ENCODE measurements at places on chromosomes 16 and 17.
A peak's percentile ranks its signal among the peaks of the same experiment; 100 is the strongest.

- DNase-seq, result no peak
These were observed 16.2 kb downstream of the MARCHF10 start for GRCh38 chr17:62791767-62792446.

- DNase-seq, result no peak
These were observed 148.7 kb downstream of the KCNJ2 start for GRCh38 chr17:70318051-70318450.

GRCh38 chr17:73343168-73343634 lies 31.4 kb upstream of the CDC42EP4 start:
- DNase-seq, result no peak

DNA sequence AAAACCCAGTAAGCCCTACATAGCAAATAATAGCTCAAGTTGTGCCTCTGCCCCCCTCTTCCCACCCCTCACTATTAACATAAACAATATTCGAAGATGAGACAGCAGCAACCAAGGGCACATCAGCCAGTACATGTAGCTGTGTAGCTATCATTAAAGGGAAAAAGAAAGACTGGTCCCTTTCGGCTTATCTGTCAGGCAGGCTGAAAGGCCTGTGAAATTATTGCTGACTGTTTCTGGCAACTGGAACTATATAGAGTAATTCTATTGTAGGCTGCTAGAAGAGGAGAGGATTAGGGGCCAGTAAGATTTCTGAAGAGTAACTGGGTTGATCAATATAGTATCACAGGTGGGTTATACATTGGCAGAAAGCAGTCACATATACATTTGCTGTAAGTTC lies 36.5 kb upstream of the RASL10B start:
- no peak for DNase-seq

GRCh38 chr16:4537376-4538343 lies 913 bp downstream of the CDIP1 start:
- no peak for DNase-seq

- no peak for DNase-seq
These were observed 29.2 kb downstream of the TTLL6 start for GRCh38 chr17:48787828-48788227.

DNA sequence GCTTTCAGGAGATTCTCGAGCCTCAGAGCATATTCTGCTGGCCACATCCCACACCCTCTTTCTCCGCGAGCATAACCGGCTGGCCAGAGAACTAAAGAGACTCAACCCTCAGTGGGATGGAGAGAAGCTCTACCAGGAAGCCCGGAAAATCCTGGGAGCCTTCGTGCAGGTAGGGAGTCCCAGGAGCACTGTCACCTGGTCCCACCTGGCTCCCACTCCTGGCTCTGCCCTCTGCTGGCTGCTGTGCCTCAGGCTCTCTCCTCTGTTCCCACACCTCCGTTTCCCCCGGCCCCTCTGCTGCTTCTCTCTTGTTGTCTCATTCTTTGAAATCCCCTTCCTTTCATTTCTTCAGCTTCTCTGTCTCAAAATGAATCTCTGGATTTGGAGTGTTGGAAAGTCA lies 16.4 kb downstream of the LPO start:
- DNase-seq, result no peak

- DNase-seq, result no peak
These were observed 636 bp upstream of the ERN1 start for GRCh38 chr17:64130559-64131001.

- DNase-seq, result no peak
These were observed 13.7 kb upstream of the CXCL16 start for GRCh38 chr17:4753392-4753791.

DNA sequence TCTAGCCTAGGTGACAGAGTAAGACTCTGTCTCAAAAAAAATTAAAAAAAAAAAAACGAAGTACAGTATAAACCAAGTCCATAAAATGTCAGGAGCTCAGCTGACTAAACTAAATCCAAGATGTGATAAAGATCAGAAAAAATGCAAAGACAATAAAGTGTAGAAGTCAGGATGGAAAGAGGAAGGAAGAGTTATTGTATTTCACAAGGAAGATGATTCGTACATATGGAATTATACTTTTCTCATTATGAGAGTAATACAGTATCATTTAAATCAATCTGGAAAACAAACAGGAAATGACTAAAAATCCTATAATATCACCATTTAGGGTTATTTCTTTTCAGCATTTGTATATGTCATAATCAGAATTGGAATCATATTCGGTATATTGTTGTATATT lies 11.4 kb upstream of the APOH start:
- DNase-seq, result no peak

DNA sequence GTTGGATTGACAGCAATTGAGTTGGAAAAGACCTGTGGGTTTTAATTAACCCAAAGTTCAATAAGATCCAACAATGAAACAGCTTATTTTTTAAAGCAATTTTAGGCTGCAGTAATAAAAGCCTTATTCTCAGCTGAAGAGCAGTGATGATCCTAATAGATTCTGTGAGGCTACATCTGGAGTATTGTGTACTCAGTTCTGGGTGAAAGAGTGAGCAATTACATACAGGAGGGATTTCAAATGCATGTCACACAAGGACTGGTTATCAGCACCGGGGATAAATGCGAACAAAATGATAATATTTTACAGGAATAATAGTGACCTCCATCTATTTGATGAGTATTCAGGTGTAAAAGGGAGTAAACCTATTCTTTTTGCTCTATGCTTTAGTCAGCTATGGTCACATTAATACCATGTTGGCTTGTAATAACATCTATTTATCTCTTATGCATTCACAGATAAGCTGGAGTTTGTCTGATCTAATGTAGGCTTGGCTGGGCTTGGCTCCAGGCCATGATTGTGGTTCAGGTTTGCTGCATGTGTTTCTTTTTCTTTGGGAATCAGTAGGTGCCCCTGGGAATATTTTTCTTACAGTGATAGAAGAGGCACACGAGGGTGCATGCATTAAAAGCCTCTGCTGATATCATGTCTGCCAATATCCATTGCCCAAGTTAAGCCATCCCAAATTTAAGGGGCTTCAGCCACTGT lies 22.2 kb upstream of the TOX3 start:
- no peak for DNase-seq

GRCh38 chr16:57284209-57284951 lies at the start of gene PLLP:
Gene PLLP (minus strand): TSS chr16:57284672. CDS start chr16:57284540, 132 bp downstream.
- DNase-seq, result no peak

- DNase-seq, result no peak
These were observed 29.8 kb downstream of the LYRM1 start for GRCh38 chr16:20930365-20930690.

DNA sequence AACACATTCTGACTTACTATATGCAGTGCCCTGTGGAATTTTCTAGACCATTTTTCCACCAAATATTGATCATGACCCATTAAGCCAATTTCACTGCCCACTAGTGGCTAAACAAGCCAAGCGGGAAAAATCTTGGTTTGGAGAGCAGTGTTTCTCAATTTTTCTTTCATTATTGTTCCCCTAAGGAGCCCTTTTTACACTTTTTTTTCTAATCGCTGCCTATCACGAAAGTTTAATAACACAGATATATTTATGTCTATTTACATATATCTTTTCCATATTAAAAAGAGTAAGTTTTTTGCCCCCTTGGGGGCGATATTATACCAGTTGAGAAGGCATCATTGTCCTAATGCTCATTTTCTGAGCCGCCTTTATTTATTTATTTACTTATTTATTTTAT lies 10.8 kb upstream of the TLCD3B start:
- DNase-seq, result peak; percentile 24

DNA sequence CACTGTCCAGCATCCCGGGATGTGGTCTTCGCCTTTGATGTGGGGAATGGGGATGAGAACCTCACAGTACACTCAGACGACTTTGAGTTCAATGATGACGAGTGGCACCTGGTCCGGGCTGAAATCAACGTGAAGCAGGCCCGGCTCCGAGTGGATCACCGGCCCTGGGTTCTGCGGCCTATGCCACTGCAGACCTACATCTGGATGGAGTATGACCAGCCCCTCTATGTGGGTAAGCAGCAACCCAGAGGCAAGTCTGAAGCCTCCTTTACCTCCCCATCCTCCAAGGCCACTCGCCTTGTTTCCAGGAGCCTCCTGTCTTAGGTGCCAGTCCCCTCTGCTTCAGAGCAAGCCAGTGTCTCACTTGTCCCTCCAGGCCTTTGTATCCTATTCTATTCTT lies 10.2 kb downstream of the CNTNAP1 start:
- DNase-seq, result no peak

GRCh38 chr17:76623271-76624146 lies 20.0 kb downstream of the ST6GALNAC1 start:
- DNase-seq, result peak; percentile 80

- DNase-seq, result no peak
These were observed 2.3 kb downstream of the TMEM186 start for GRCh38 chr16:8795091-8795490.

- DNase-seq, result no peak
These were observed 156.0 kb downstream of the GSG1L start for GRCh38 chr16:27907457-27907972.

DNA sequence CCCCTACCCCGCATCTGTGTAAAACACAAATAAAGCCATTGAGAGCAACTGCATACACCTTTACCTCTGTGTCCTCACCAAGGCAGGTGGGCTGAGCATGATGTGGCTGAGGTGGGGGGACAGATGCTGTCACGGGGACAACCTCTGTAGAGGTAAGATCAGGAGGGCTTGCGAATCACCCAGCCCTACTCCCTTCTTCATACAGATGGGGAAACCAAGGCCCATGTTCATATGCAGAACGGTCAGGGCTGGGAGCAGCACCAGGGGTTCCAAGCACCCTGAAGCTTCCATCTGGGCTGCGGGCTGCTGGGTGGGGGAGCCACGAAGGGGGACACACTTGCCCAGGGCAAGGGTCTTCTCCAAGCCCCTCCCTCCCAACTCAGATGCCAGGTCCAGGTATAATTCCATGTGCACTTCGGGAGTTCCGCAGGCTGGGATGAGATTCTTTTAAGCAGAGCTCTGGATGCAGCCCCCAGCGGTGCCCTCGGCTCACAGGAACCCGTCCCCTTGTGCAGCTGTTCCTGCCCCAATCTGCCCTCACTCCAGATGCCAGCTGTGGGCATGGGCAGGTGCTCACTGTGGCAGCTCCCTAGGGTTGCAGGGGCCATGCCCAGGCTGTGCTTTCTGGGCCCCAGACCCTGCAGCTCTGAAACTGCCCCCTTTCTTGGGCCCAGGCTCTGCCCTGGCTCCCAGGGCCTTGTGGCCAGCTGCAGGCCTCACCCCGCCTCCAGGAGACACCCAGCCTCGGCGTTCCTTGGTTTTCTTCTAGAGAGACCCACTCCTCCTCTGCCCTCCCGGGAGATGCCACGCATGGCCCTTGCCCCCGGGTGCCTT lies 9.6 kb downstream of the CTRB1 start:
- no peak for DNase-seq

- no peak for DNase-seq
These were observed 55.8 kb downstream of the ACTG1 start for GRCh38 chr17:81456798-81457197.

DNA sequence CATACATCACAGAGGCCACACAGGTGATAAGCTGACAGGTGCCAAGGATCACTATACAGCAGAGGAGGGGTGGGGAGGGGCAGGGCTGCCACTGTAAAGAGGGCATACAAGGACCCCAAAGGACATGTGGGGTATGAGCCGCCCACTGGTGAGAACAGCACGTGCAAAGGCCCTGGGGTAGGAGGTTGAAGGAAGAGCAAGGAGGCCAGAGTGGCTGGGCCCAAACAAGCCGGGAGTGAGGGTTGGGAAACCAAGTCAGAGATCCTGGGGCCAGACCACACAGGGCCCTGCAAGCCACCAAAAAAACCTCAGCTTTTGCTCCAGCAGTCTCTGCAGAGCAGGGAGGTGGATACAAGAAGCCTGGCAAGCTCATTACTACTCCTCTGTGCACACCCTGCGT lies 6.5 kb downstream of the NATD1 start:
- DNase-seq, result no peak

DNA sequence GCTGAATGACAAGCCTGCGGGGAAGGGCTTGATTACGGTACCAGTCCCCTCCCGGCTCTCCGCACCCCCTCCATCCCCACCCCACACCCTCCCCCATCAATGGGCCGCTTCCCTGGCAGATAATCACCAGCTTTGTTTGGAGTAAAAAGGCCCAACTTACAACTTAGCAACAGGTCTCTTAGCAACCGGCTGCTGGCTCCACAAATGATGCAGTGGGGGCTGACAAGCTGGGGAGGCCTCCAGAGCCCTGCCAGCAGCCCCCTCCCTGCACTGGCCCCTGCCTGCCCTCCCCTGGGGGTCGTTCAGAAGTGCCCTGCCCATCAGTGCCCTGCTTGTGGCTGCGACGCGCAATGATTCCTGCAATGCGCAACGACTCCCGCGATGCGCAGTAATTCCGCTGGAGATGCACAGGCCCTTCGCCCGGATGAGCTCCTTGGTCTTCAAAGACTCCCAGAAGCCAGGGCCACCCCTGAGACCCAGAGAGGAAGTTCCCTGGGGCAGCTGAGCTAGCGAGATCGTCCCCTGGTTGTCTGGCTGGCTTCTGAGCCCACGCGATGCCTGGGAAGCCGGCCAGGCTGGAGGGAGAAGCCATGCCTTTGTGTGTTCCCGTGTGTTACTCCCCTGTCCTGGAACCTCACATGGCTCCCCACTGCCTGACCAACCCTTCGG lies 23.3 kb downstream of the CPNE2 start:
- DNase-seq, result no peak

GRCh38 chr17:32494621-32495358 lies 8.0 kb downstream of the CDK5R1 start:
- no peak for DNase-seq

GRCh38 chr17:45287526-45288500 lies 25.9 kb upstream of the SPATA32 start:
- DNase-seq, result no peak

- DNase-seq, result no peak
These were observed 2064.6 kb downstream of the TP53TG3F start for GRCh38 chr16:35523991-35524390.

- no peak for DNase-seq
These were observed 37.8 kb downstream of the YPEL2 start for GRCh38 chr17:59369031-59369975.

DNA sequence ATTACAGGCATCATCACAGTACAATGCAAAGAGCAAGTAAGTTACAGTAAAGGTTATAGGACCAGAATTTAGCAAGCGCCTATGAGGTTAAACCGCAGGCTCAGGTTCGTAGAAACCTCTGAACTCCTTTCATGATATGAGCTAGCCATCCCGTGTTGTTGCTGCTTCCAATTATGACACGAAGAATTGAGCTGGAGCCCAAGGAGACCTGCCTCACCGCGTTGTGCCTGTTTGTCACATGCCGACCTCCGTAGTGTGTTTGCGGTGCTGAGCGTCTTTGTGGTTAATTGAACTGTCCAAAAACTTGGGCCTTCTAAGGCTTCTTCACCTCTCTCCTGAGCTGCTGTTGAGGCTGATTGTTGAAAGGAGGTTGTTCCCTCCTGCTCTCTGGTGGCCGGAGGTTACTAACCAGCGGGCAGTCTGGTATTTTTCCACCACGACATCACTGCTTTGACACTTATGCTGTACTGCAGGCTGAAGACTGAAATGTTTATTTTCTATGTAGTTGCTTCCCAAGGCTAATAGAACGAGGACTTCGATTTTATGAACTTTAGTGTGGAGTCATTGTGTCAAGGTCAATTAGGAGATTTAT lies 67.5 kb downstream of the SEC14L1 start:
- peak; percentile 4 for DNase-seq

Measured in AML-193 (cell line).